Placental pericyte (primary cell): ENCODE measurements at places on chromosomes 3 and 15. TPM values are rescaled to one million over a fixed set of nuclear protein-coding genes. Genes with fewer than 3 reads are reported as not detected.

Gene SLCO3A1
- total RNA-seq = 0.44 and 1.9 TPM in 2 replicates

Gene SPTSSB
- total RNA-seq = not detected in 2 replicates

Gene MED12L
- under 0.01 and 0.43 TPM in 2 replicates for total RNA-seq

Gene REC114
- not detected in 2 replicates for total RNA-seq

Gene PRRT3
- total RNA-seq = 2.6 and 2.7 TPM in 2 replicates

Gene DPPA2
- total RNA-seq = not detected in 2 replicates

Gene CHDH
- total RNA-seq = 0.29 TPM in 1 of 2 replicates, not detected in the other
